ENCODE measurements at places on chromosomes 2 and 18.

DNA sequence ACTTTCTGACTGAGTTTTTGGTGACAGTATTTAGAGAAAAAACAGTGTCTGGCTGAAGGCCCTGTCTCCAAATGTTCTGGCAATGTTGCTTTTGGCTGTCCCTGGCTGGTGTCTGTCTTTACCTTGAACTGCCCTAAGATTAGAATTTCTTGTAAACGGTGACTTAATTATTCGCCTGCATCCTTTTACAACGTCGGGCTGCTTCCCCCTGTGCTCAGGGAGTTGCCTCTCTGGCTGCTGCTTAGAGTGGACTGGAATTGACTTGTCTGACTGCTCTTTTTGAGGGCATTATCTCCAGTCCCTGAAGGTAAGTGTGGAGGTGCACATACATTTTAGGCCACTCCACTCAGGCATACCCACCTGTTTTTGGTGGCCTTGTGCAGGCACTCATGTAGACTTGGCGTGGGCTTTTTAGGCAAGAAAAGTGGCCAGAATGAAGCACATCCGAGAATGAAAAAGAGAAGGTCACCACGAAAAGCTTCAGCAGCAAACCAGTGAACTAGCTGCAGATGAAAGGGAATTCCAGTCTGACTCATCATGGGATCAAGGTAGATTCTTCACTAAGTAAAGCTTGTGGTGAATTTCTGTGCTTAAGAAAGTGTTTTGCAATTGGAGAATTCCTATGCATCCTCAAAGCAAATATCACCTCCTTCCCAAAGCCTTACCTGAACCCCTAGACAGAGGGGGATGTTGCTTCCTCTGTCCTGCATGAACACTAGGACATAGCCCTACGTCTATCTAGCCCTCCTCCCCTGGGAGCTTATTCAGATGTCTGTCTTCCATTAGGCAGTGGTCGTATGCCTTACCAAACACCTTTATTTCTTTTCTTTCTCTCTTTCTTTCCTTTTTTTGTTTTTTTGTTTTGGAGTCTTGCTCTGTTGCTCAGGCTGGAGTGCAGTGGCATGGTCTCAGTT lies 230.3 kb upstream of the TRIB2 start:
- no peak for DNase-seq

DNA sequence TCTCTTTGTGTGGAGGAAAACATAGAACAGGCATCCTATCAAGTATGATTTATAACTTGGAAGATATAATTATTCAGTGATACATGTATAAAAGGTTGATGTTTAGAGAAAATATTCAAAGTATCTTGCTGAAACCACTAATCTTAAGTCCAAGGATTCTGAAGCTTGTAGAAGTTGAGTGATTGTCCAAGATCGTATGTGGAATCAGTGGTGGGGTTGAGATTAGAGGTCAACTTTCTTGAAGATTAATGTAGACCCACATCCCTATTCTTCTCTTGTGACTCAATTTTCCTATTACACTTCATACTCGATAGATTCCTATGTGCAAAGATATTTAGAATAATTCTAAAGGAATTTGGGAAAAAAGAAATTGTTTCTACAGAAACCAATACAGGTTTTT lies 1565.9 kb upstream of the ACVR2A start:
- DNase-seq, result no peak

- DNase-seq, result peak; percentile 53
These were observed 248 bp downstream of the HAAO start for GRCh38 chr2:42792087-42792582.

- no peak for DNase-seq
These were observed 451.4 kb downstream of the EIPR1 start for GRCh38 chr2:2926009-2926857.

- peak; percentile 46 for DNase-seq
These were observed 13.1 kb downstream of the CTLA4 start for GRCh38 chr2:203880557-203881125.

DNA sequence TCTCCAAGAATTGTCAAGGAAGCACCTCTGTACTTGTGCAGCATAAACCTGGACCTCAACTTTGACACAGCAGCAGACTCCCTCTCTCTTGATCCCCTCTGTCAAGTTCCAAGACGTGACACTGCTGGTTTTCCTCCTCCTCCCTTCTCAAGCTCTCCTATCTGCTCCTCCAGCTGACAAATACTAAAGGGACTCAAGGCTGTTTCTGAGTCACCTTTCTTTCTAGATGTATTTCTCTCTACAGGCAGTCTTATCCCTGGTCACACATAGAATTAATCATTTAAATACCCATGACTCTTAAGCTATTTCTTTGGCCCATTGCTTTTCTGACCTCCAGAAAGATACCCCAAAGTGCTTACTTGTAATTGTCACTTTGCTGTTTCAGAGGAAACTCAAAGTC lies 53.5 kb downstream of the SEPTIN10 start:
- DNase-seq, result no peak
